Aortic smooth muscle cell (primary cell): ENCODE measurements at places on chromosomes 5 and 9. TPM values are rescaled to one million over a fixed set of nuclear protein-coding genes. Genes with fewer than 3 reads are reported as not detected.

Gene LPAR1
- 39.8 and 77.4 TPM in 2 replicates for total RNA-seq

Gene C9orf153
- 0.25 and 0.26 TPM in 2 replicates for total RNA-seq

Gene IL4
- not detected in 2 replicates for total RNA-seq

Gene DMRT3
- not detected in 2 replicates for total RNA-seq

Gene MSANTD3
- 54.7 and 58.9 TPM in 2 replicates for total RNA-seq

Gene NUTM2G
- total RNA-seq, result not detected in 2 replicates

Gene IFNA21
- not detected in 2 replicates for total RNA-seq

Gene C1QTNF2
- 3.0 and 3.9 TPM in 2 replicates for total RNA-seq

Gene ERMP1
- total RNA-seq, result 14.9 and 15.1 TPM in 2 replicates

Gene FIBCD1
- 0.26 and 0.50 TPM in 2 replicates for total RNA-seq

Gene HTR1A
- not detected in 2 replicates for total RNA-seq

Gene SH3GL2
- total RNA-seq, result 0.13 TPM in 1 of 2 replicates, not detected in the other

Gene SLC25A2
- total RNA-seq, result 0.13 and 0.31 TPM in 2 replicates

Gene NR6A1
- total RNA-seq, result under 0.01 and 0.44 TPM in 2 replicates

Gene SLC1A1
- total RNA-seq, result 38.7 and 78.2 TPM in 2 replicates

Gene HBEGF
- total RNA-seq, result 4.8 and 5.8 TPM in 2 replicates

Gene ENTREP1
- 0.13 and 0.25 TPM in 2 replicates for total RNA-seq

Gene SPATA9
- total RNA-seq, result 0.13 TPM in 1 of 2 replicates, not detected in the other

Gene ARHGEF37
- total RNA-seq, result 0.99 and 1.1 TPM in 2 replicates

Gene CDC25C
- 3.0 and 4.9 TPM in 2 replicates for total RNA-seq

Gene RGS7BP
- 1.1 and 1.7 TPM in 2 replicates for total RNA-seq

Gene IARS1
- 256 and 335 TPM in 2 replicates for total RNA-seq

Gene SH3TC2
- 9.5 and 10.8 TPM in 2 replicates for total RNA-seq

Gene CNTLN
- total RNA-seq, result 9.9 and 11.5 TPM in 2 replicates

Gene WDR31
- total RNA-seq, result 2.1 and 2.9 TPM in 2 replicates

Gene SOX30
- not detected in 2 replicates for total RNA-seq

Gene ASPN
- total RNA-seq, result 1.7 and 19.8 TPM in 2 replicates

Gene ATG10
- 7.3 and 10.9 TPM in 2 replicates for total RNA-seq

Gene MYORG
- total RNA-seq, result 0.92 and 1.2 TPM in 2 replicates

Gene UNC13B
- 34.3 and 35.1 TPM in 2 replicates for total RNA-seq
